ENCODE measurements at places on chromosomes 3 and 15. TPM values are rescaled to one million over a fixed set of nuclear protein-coding genes. Genes with fewer than 3 reads are reported as not detected.

Gene EFCAB12
- total RNA-seq: 1.6 TPM

DNA sequence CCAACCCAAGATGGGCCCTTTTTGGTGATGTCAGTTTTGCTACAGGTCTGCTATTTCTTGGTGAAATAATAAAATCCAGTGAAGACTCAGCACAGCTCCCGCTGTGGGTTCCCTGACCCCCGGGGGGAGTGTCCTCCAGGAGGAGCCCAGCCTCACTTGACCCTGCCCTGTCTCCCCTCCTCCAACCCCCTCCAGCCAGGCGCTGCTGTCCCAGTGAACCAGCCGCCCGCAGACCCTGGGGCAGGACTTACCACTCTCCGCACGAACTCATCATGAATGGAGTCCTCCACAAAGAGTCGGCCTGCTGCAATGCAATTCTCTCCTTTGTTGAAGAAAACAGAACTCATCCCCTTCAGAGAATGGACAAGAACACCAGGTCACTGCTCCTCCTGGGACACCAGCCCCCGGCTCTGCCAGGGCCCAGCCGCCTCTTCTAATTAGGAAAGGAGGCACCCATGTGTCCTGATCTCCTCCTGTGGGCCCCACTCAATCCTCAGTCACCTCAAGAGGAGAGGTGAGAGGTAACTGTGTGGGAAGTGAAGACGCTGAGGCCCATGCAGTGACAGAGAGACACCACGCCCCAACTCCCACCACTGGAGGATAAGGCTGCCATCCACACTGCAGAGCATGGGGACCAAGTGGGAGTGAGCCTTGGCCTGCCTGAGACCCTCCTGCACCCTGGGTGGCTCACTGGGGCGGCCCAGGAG, 28.8 kb upstream of the SLC41A3 start:
- peak; percentile 65 for DNase-seq

- DNase-seq: no peak
These were observed 680 bp downstream of the IFT122 start for GRCh38 chr3:129440618-129441190.

Gene CLDN16
- not detected for total RNA-seq

Gene DLEC1
- total RNA-seq: 0.52 TPM

DNA sequence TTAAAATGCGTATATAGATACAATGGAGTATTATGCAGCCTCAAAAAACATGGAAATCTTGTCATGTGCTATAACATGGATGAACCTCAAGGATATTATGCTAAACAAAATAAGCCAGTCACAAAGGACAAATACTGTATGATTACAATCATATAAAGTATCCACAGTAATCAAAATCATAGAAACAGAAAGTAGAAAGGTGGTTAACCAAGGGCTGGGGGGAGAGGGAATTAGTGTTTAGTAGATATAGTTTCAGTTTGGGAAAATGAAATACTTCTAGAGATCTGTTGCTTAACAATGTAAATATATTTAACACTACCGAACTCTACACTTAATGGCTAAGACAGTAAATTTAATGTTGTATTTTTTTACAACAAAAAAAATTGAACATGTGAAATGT, 9.0 kb downstream of the TOP2B start:
- no peak for DNase-seq

- DNase-seq: no peak
These were observed 1176.0 kb upstream of the ALCAM start for GRCh38 chr3:104190681-104191080.

GRCh38 chr3:120421926-120422325, 28.9 kb downstream of the FSTL1 start:
- no peak for DNase-seq

DNA sequence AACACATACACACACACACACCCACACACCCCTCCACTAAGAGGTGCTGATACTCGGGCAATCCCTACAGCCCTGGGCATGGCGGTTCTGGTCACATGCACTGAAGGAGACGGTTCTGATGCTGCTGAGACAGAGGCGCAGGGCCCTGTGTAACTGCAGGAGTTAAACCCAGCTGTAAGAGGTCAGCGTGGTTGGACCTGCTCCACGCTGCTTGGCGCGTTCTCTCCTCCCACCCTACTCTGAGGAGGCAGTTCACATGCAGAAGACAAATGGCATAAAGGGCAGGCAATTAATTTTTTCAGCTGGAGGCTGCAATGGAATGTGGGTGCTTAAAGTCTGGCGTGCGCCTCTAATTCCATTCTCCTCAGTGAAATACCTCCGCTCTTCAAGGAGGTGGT, 35.2 kb downstream of the GRK7 start:
- no peak for DNase-seq

Gene TERC
- 8.2 TPM for total RNA-seq

DNA sequence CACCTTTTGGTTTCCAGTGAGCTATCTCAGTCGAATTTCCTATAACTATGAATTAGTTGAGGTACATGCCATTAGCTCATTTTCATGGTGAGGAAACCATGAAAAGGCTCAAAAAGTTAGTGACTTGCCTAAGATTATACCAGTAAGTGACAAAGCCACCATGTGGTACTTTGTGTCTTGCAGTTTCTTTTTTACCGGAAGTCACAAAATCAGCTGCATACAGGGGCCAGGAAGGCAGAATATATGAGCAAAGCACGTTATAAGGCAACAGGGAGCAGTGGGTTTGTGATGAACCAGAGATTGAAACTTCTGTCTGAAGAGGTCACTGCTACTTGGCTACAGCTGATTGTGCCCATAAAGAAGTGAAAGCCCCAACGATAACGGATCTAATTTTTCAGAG, 50.3 kb downstream of the CMTM8 start:
- DNase-seq: no peak

Gene SLC12A1
- total RNA-seq: not detected

DNA sequence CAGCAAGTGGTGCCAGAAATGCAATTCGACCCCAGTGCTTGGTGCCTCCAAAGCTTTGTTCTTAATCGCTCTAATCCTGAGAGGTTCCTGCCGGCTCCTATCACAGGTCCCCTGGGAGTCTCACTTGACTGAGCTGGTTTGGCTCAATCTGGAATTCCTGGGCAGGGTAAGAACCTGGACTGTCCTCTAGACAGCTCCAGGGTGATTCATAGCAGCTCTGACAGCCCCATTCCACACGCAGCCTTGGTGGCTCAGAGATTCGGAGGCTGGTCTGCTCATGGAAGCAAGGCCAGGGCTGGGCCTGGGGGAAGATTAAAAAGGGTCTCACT, 37.9 kb downstream of the MYO5C start:
- DNase-seq: no peak

Gene FXR1
- total RNA-seq: 117 TPM

DNA sequence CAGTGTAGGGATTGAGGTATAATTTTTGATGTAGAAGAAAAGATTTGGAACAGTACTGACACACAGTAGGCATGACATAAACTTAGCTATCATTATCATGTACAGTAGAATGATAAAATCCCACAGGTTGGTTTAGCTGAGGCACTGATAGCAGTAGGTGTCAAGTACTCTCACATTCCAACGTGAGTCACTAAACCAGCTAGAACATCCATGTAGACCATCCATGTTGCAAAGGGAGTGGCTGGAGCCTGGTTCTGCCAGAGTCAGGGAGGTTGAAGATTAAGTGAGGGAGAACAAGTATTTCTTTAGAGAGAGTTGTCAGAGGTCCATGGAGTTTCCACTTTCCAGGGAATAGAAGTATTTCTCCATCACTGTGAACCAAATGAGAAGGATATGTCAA, 157.2 kb upstream of the TMEM108 start:
- no peak for DNase-seq

DNA sequence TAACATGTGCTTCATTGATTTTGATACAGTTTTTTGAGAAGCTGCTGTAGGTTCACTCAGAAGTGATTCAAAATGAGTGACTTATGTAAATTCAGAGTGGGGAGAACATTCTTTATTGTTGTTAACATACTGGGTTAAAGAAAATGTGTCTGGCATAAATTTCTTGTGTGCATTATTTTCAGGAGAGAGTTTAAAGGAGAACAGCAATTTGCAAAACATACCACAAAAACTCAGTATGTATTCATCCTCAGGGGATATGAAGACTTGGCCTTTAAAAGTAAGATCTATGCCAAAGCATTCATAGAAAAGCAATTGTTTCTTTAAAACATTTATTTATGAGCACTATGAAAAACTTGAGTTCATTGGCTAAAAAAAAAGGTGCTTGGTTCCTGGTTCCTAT, 1089.8 kb downstream of the ROBO2 start:
- no peak for DNase-seq

Gene RASGRF1
- total RNA-seq: 2.6 TPM

DNA sequence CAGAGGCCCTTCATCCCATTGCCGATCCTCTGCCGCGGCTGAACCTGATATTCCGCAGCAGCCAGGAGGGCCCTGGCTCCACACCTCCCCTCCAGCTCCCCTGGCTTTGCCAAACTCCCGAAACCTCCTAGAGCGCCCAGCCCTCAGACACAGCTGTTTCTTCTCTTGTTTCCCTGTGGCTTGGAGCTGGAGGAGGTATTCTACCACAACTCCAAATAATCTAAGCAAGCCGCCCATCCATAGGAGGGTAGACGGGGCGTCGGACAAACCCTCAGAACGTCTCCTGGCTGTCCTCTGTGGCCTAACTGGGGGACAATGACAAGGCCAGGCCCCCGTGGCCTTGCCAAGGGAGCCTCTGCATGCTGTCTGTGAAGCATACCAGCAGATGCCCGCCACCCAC, 10.4 kb downstream of the PLA2G4D start:
- DNase-seq: no peak

- no peak for DNase-seq
These were observed 98.0 kb downstream of the USP13 start for GRCh38 chr3:179750720-179751328.

DNA sequence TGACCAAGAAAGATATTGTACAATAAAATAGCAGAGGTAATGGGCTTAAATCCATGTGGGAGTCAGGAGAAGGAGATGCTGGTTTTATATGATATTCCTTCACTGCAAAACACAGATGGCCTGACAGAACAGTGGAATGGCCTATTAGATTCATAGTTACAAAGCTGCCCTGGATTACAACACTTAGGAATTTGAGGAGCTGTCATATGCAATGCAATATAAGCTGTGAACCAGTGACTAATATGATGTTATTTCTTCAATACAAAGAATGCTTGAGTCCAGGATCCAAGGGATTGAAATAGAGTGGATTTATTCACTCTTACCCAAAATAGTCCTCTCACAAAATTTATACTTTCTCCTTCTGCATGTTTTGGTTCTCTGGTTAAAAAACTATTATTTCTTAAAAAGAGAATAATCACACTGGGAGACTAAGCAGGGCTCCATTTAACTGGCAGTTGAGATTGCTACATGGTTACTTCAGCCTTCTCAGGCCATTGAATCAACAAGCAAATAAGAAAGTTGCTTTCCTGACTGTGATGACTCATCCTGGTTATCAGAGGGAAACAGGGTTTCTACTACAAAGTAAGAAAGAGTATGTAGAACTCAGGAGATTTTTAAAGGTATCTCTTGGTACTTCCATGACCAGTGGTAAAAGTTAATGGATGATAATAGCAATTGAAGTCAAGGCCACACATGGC, 79.8 kb upstream of the ZPLD1 start:
- no peak for DNase-seq

- no peak for DNase-seq
These were observed 24.7 kb downstream of the C3orf20 start for GRCh38 chr3:14699643-14700042.

Gene PPM1L
- 15.6 TPM for total RNA-seq

Gene SV2B
- 0.17 TPM for total RNA-seq

- no peak for DNase-seq
These were observed 1.1 kb upstream of the ALCAM start for GRCh38 chr3:105365391-105366325.

GRCh38 chr3:32226875-32227500, 11.5 kb upstream of the CMTM8 start:
- no peak for DNase-seq

Gene SLC12A8
- 1.4 TPM for total RNA-seq

DNA sequence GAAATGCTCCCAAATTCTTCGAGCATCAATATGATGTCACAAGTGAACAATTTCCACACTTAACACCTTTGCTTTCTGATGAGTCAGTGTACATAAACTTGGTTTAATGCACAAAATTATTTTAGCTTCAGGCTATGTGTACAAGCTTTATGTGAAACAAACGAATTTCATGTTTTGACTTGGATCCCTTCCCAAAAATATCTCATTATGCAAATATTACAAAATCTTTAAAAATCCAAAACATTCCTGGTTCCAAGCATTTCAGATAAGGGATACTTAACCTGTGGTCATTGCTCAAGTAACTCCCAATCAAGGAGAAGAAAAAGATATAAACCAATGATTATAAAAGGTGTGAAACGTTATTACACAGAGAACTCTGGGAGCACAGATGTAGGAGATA, 25.2 kb downstream of the RAB5A start:
- DNase-seq: no peak

Gene EPHA6
- not detected for total RNA-seq

GRCh38 chr3:549636-550035, 353.1 kb downstream of the CHL1 start:
- no peak for DNase-seq

GRCh38 chr3:197201791-197202452, 96.5 kb downstream of the DLG1 start:
- DNase-seq: no peak

GRCh38 chr3:95588473-95588872, 1225.9 kb upstream of the EPHA6 start:
- peak; percentile 58 for DNase-seq

DNA sequence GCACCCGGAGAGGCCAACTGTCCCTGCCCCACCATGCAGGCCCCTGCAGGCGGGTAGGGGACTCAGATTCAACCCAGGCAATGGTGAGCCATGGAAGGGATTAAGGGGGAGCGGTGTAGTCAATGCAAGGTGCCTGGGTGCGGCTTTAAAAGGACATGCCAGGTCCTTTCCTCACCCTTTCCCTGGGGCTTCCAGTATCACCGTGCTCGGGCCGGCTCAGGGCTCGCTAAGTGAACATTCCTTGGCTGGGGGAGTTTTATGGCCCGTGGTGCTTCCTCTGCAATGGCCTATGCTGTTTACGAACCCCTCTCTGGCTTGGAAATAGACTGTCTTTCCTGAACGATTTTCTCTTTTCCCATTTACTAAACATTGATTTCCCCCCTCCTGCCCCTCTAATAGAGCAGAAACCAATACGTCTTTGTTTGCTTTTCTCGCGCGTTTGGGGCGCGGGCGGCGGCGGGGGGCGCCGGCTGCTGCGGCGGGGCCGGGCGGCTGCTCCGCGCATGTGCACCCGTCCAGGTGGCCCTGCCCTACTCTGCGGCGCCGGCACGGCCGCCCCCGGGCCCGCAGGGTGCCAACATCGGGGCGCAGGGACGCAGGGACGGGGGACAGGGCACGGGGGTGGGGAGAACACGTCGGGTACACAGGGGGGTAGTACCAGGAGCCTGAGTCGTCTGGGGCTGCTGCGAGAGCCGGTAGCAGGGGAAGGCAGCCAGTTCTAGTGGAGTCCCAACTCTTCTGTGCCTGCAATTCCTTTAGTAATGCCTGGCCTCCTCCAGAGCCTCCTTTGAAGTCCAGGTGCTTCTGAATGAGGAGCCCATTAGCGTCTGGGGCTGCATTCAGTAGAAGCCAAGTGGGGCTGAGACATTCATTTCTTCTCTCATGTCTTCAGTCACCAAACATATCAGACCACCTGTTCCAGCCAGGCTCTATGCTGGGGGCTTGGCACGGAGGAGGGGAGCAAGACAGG, 26.9 kb upstream of the CACNA2D2 start:
- no peak for DNase-seq

GRCh38 chr3:57598765-57599360, 1.7 kb upstream of the ARF4 start:
- no peak for DNase-seq
